ENCODE measurements at places on chromosomes 7 and 10. TPM values are rescaled to one million over a fixed set of nuclear protein-coding genes. Genes with fewer than 3 reads are reported as not detected.
A peak's percentile ranks its signal among the peaks of the same experiment; 100 is the strongest.

Gene SEMA3C
- total RNA-seq, result 0.68 TPM

DNA sequence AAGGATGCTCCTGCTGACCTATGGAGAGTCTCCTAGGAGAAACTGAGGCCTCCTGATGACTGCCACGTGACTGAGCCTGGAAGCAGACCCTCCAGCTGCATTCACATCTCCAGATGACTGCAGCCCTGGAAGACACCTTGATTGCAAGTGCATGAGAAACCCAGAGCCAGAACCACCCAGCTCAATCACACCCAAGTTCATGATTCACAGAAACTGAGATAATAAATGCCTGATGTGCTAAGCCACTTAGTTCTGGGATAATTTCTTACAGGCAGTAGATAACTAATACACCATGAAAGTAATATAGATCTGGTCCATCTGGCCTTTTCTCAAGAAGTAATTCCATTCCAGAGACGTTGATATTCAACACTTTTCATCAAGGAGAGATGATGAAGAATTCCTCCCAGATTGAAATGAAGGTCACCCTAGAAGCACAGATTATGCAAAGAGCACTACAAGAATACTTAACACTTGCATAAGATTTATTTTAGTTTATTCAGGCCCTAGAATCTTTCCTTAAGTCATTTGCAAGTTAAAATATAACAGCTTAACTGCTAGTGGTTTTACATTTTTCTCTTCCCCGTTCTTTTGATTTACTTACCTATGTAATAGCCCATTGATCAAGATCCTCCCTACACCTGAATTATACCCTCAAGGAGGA, 208.2 kb upstream of the INHBA start:
- no peaks in the 10 kb centered on the region for H3K36me3 ChIP-seq
- DNase-seq, result no peak
- no peak overlapping the region for H3K27ac ChIP-seq
- no peaks in the 10 kb centered on the region for H3K27me3 ChIP-seq
- no peak overlapping the region for H3K4me3 ChIP-seq

- no peaks in the 10 kb centered on the region for H3K4me1 ChIP-seq
- H3K27me3 ChIP-seq, result no peaks in the 10 kb centered on the region
- peak overlapping the region; percentile 44 for H3K27ac ChIP-seq
Measured at GRCh38 chr7:100826514-100827329, 601 bp downstream of the EPHB4 start.

GRCh38 chr10:117217196-117217761, 20.0 kb downstream of the KCNK18 start:
- DNase-seq, result peak; percentile 85
- H3K27me3 ChIP-seq, result peaks cover 44% of the 10 kb centered on the region
- H3K27ac ChIP-seq, result no peak overlapping the region
- peak overlapping the region; percentile 82 for H3K4me3 ChIP-seq
- no peaks in the 10 kb centered on the region for H3K36me3 ChIP-seq

DNA sequence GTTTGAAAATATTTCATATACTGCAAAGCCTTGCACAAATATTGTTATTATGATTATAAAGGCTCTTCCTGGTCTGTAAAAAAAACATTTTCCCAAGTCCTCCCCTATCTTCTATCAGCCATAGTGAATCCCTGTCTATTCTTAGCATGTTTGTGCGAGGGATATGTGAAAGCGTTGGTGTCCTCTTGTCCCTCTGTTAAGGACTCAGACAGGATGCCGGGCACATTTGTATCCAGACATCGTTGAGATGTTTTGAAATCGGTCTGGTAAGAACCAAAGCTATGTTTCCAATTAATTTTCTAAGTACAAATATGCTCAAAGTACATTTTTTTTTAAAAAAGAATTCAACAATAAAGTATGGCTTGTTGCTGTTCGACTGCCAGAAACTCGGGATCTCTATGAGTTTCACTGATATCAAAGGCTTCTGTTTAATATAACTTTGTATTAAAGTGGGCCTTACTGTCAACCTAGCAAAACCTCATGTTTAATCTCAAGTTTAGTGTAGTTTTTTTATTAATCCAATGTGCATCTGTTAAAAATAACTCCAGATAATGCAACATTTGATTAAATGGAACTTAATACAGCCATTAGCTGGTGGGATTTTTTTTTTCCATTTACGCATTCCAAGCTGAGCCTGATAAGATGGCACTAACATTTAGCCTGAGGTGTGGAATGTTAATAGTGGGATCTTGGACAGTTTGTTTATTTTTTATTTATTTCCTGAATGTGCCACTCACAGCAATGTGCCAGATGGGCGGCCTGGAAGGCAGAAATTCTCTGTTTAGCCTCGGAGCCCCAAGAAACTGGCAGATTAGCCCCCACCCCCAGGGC, 754.3 kb downstream of the LRMDA start:
- no peak for DNase-seq
- no peak overlapping the region for H3K27ac ChIP-seq
- no peak overlapping the region for H3K4me3 ChIP-seq
- H3K36me3 ChIP-seq, result no peaks in the 10 kb centered on the region

Measured in endodermal cell (in vitro differentiated cells).